Activated T-helper 2 cell treated with anti-CD3 and anti-CD28 coated beads, Interferon-gamma antibody, Interleukin-2, Interleukin-4, amounts not matched to agents 10 μg/mL and 5 μg/mL and 100 μg/mL, durations not matched to agents 14 hours and 24 hours and 36 hours (primary cell): ENCODE measurements at places on chromosomes 6 and 20.

DNA sequence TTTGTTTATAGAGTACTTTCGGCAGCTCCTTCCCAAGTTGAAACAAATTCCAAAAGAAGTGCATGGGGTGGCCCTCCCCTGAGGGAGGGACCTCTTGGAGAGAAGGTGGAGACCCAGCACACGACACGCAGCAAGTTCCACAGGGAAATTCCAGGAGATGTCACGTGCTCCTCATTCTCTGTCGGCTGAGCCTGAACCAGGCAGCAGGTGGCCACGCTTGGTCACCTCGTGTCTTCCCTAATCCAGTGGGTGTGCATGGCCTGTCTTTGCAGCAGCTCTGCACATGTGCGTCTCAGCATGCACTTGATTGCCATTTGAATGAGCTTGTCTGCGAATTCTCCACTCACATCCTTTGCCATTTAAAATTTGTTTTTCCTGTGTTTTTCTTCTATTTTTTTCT, 357.4 kb downstream of the CDH4 start:
- DNase-seq = no peak
- no peaks in the 10 kb centered on the region for H3K36me3 ChIP-seq
- no peaks in the 10 kb centered on the region for H3K27me3 ChIP-seq
- H3K27ac ChIP-seq = no peak overlapping the region
- no peak overlapping the region for H3K4me3 ChIP-seq
- no peaks in the 10 kb centered on the region for H3K4me1 ChIP-seq

- H3K27me3 ChIP-seq = peaks cover 8% of the 10 kb centered on the region
- H3K4me1 ChIP-seq = no peaks in the 10 kb centered on the region
- no peaks in the 10 kb centered on the region for H3K36me3 ChIP-seq
Measured at GRCh38 chr6:133767357-133767970, 121.4 kb upstream of the TCF21 start.

GRCh38 chr6:109722564-109723254, 31.6 kb downstream of the FIG4 start:
- no peaks in the 10 kb centered on the region for H3K4me1 ChIP-seq
- peaks cover 2% of the 10 kb centered on the region for H3K36me3 ChIP-seq
- no peak for DNase-seq
- no peak overlapping the region for H3K4me3 ChIP-seq
- H3K27me3 ChIP-seq = no peaks in the 10 kb centered on the region
- no peak overlapping the region for H3K27ac ChIP-seq

GRCh38 chr6:167031082-167031709, 32.0 kb downstream of the CEP43 start:
- H3K27me3 ChIP-seq = no peaks in the 10 kb centered on the region
- no peak overlapping the region for H3K27ac ChIP-seq
- DNase-seq = no peak
- no peak overlapping the region for H3K4me3 ChIP-seq
- H3K4me1 ChIP-seq = peaks cover 6% of the 10 kb centered on the region

DNA sequence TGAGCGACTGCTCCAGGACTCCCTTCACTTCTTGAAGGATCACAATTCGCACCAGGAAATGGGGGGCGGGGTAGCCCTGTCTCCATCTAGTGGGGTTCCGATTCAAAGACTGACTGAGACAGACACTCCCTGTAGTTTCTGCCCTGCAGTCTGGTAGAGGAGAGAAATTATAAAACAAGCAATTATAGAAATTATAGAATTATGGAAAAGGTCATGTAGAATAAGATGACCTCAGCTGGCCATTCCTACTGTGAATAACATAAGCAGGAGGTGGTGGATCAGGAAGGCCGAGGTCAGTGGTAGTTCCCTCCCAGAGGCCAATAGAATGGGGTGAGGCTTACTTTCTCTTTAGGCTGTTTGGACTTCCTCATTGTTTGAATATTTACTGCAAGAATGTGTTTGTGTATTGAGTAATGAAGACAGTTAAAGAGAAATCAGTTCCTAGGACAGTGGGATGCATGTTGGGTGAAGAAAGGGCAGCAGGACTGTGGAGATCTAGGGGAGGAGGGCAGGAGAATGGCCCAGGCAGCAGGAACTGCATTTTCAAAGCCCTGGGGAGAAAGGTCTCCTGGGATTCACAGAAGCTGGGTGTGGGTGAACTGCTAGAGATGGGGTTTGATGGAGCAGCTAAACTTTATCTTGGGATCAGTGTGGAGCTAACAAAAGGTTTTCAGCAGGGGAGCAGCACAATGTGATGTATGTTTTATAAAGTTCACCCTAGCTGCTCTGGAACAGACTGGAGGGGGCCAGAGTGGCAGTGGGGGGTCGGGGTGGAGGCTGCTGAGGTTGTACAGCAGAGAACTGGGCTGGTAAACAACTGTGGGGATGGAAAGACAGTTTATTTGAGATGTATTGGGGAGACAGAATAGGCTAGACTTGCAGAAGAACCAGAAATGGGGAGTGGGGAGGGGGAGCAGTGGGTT, 2.1 kb downstream of the ZNF341 start:
- peak overlapping the region; percentile 4 for H3K27ac ChIP-seq
- H3K36me3 ChIP-seq = peaks cover 24% of the 10 kb centered on the region
- H3K4me1 ChIP-seq = peaks cover 18% of the 10 kb centered on the region
- H3K27me3 ChIP-seq = no peaks in the 10 kb centered on the region

GRCh38 chr6:12137480-12137879, 125.4 kb downstream of the HIVEP1 start:
- no peak overlapping the region for H3K4me3 ChIP-seq
- no peak for DNase-seq
- peaks cover 71% of the 10 kb centered on the region for H3K36me3 ChIP-seq
- no peaks in the 10 kb centered on the region for H3K27me3 ChIP-seq

DNA sequence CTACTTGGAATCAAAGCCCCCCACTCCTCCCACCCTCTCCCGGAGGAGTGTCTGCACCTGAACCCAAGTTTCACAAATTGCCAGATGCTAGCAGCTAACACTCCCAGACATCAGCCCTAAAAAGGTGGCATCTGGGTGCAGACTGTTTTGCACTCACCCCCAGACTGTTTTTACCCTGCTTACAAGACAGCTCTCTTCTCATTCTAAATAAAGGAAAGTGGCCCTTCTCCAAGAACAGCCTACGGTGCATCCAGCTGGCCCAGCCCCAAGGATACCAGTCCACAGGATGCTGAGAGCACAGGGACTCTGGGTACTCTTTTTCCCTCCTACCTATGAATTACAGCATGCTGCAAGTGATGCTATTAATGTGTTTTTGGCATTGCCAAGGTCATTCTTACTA, 842.0 kb upstream of the FLRT3 start:
- no peak overlapping the region for H3K4me3 ChIP-seq
- no peak for DNase-seq
- H3K36me3 ChIP-seq = no peaks in the 10 kb centered on the region
- H3K27ac ChIP-seq = no peak overlapping the region
- H3K4me1 ChIP-seq = no peaks in the 10 kb centered on the region

DNA sequence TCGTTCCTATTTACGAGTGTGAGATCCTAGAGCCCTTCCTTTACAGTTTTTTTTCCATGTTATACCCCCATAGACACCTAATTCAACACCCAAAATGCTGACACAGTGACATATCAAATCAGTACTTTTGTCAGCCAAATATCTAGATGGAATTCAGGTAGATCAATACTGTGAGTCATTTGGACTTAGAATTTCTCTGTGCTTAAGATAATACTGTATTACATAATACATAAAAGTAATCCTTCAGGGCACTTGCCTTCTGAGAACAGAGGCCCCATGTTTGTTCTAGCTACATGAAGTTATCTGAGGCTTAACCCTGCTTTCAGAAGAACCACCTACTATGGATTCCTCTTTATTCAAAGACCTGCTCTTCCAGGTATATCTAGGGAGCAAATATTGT, 623.1 kb downstream of the PHF3 start:
- no peaks in the 10 kb centered on the region for H3K36me3 ChIP-seq
- H3K4me1 ChIP-seq = no peaks in the 10 kb centered on the region
- H3K27me3 ChIP-seq = no peaks in the 10 kb centered on the region
- DNase-seq = no peak
- no peak overlapping the region for H3K27ac ChIP-seq
- no peak overlapping the region for H3K4me3 ChIP-seq

DNA sequence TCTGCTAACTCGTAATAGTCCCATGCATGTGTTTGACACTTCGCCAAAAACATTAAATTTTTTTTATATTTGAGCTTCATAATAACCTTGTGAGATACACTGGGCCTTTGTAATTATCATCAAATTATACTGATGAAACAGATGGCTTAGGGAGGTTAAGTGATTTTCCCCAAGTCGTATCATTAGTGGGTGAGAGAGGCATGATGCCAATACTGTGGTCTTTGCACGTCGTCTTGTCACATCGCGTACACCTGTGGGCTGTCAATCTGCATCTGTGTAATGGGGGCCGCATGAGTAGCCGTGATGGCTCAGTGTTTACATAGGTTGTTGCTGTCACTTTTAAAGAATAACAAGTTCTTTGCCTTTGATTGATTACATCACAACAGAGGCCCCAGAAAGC, 1.7 kb downstream of the PRL start:
- peaks cover 2% of the 10 kb centered on the region for H3K27me3 ChIP-seq
- DNase-seq = no peak
- H3K4me1 ChIP-seq = no peaks in the 10 kb centered on the region
- H3K27ac ChIP-seq = no peak overlapping the region

DNA sequence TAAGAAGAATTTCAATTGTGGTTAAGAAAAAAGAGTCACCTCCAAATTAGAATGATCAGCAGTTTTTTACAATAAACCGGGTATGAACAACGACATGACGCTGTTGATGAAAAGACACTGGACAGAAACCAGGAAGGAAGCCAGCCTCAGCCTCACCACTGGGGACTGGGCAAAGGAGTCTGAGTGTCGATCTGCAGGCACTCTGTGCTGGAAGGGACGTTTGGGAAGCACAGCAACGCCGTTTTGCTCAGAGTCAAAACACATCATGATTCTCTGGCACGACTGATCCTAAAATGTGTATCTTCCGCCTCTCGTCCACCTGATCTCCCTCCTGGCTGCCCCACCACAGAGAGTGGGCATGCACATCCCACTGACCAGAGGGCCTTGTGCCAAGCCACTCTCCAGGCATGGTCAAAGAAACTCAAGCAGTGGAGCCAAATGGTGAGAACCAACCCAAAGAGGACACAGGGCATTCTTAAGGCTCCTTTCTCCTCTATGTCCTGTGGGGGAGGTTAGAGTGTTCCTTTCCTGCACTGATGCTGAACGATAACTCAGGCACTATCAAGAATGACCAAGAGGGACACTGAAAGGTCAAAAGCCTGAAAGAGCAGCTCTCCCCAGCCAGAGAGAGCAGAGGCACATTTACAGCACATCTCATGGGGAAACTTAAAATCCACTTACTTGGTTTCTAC, 68.8 kb downstream of the AGPAT4 start:
- H3K36me3 ChIP-seq = peaks cover 4% of the 10 kb centered on the region
- no peak overlapping the region for H3K27ac ChIP-seq
- DNase-seq = no peak
- no peaks in the 10 kb centered on the region for H3K4me1 ChIP-seq
- H3K27me3 ChIP-seq = no peaks in the 10 kb centered on the region

GRCh38 chr6:54519161-54519560, 210.9 kb downstream of the TINAG start:
- no peak overlapping the region for H3K27ac ChIP-seq
- no peaks in the 10 kb centered on the region for H3K4me1 ChIP-seq
- no peaks in the 10 kb centered on the region for H3K27me3 ChIP-seq

GRCh38 chr20:62114894-62115293, 7.4 kb upstream of the LSM14B start:
- H3K36me3 ChIP-seq = peaks cover 4% of the 10 kb centered on the region
- H3K4me3 ChIP-seq = no peak overlapping the region
- no peak overlapping the region for H3K27ac ChIP-seq
- H3K27me3 ChIP-seq = no peaks in the 10 kb centered on the region
- no peak for DNase-seq
- peaks cover 8% of the 10 kb centered on the region for H3K4me1 ChIP-seq

DNA sequence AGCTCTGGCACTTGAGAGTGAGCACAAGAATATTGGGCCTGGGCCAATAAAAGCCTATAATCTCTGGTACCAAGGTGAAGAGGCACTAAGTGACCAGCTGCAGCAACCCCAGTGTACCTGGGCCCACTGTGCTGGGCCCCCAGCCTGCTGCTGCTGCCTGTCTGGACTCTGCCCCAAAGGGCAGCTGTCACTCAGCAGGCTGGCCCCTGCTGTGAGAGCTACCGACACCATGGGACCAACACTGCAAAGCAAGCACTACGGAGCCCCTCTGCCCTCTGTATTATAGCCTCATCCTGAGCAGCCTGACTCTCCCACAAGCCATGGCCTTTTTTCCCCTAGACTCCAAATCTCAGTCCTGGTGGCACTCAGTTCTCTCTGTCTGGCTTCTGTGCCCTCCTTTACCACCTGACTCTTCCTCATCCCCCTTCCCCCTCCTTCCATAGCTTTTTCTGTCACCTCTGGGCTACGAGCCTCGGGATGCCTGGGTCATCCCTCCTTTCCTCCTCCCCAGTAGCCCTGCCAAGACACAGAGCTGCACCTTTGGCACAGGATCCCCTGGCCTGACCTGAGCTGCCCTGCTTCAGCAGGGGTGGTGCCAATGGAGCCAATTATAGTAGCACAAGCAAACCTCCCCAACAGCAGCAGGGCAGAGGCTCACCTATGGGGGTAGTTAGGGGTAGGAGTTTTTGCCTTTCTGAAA, 14.2 kb downstream of the RRP36 start:
- no peaks in the 10 kb centered on the region for H3K4me1 ChIP-seq
- peaks cover 68% of the 10 kb centered on the region for H3K36me3 ChIP-seq
- H3K27me3 ChIP-seq = no peaks in the 10 kb centered on the region
- no peak overlapping the region for H3K27ac ChIP-seq

DNA sequence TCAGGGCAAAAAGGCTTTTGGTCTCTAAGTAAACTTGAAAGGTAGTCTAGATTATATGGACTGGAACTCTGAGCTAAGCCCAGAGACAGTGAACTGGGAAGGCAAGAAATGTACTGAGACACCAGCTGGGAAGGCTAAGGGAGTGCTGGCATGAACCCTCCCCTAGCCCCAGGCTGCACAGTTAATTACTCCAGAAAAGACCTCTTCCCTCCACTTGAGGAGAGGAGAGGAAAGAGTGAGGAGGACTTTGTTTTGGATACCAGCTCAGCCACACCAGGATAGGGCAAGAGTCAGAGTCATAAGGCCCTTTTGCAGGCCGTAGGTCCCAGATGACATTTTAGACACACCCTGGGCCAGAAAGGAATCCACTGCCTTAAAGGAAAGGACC, 84.1 kb upstream of the GJE1 start:
- no peak for DNase-seq
- no peaks in the 10 kb centered on the region for H3K36me3 ChIP-seq
- no peaks in the 10 kb centered on the region for H3K27me3 ChIP-seq
- no peaks in the 10 kb centered on the region for H3K4me1 ChIP-seq
- no peak overlapping the region for H3K4me3 ChIP-seq

GRCh38 chr20:24795436-24795835, 153.6 kb upstream of the CST7 start:
- no peaks in the 10 kb centered on the region for H3K27me3 ChIP-seq
- no peaks in the 10 kb centered on the region for H3K36me3 ChIP-seq
- H3K4me3 ChIP-seq = no peak overlapping the region

- peaks cover 2% of the 10 kb centered on the region for H3K27me3 ChIP-seq
- DNase-seq = no peak
- H3K4me3 ChIP-seq = no peak overlapping the region
- H3K36me3 ChIP-seq = no peaks in the 10 kb centered on the region
Measured at GRCh38 chr6:116840091-116840490, 11.2 kb upstream of the GPRC6A start.
